GM18507 (cell line): ENCODE measurements at places on chromosomes 3 and 15.

DNA sequence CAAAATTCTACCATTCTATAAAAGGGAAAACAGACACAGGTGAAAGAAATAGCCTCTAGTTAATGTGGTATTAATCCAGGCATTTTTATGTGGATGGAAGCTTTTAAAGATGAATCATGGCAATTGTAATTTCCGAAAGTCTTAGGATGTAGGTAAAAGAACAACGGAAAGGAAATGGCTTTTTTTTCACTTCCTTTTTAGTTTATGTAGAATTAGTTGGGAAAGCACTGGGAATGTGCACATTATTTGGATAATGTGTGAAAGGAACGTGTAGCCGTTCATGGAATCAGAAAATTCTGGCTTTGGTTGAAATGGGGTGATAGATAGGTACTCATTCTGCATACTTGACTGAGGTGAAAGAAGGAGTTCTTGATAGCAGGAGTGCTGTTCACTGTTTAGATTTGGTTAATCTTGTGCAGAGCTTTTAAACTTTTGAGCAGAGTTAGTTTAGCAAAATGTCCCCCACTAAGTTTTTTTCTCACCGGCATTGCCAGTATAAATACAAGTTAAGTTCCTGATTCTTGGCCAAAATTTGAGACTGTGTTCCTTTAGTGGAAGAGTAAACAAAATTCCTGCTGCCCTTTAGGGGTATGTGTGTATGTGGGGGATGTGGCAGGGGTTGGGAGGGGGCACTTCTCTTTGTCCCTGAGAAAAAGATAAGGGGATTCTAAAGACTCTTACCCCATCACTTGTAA lies 20.2 kb upstream of the UTS2B start:
- no peak for DNase-seq

DNA sequence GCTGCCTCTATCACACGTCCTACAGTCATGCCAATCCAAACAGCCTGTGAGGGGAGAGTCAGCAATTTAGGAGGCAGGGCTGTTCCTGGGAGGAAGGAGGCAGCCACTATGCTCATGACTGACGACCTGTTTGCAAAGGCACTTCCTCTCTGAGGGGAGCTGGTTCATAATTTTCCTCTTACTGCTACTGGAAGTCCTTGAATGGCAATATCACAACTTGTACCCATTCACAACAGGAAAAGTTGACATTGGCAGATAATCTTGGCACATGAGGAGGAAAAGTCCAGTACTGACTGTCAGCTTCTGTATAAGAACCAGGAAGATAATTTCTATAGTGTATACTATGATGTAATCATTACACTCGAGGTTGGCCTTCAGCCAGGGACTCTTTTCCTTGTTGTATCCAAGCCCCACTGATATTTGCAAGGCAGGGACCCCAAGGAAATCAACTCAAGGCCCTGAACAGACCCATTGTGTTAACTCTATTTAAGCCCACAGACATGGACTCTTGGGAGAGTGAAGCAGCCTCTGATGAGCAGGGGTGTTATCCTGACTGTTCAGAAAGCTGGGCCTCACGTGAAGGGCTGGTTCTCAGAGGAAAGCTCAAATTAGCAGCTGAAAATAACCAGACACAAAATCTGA lies 267.3 kb upstream of the ADAMTS9 start:
- DNase-seq, result no peak

DNA sequence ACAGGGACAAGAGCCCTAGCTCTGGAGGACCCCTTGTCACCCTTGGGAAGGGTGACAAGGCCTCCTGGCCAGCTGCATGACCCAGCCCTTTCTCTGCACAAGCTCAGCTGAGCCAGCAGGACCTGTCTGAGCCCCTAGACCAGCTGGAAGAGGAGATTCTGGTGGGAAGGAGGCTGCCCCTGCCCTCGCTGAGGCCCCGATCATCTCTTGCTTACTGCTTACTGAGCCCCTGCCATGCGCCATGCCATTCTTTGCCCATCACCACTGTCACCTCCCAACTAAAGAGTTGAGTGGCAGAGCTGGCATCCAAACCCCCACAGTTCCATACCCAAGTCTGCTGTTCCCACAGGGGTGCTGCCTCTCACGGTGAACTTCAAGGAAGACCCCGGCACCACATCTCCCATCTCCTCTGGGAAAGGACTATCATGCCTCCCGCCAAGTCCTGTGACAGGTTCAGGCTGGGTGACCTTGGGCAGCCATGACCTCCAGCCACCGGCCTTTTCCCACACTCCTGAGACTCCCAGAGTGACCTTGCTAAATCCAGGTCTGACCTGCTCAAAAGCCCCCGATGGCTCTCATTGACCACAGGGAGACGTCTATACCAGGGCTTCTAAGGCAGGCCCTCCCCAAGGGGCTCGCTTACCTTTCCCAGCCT lies 34.0 kb downstream of the ACSBG1 start:
- DNase-seq, result no peak

DNA sequence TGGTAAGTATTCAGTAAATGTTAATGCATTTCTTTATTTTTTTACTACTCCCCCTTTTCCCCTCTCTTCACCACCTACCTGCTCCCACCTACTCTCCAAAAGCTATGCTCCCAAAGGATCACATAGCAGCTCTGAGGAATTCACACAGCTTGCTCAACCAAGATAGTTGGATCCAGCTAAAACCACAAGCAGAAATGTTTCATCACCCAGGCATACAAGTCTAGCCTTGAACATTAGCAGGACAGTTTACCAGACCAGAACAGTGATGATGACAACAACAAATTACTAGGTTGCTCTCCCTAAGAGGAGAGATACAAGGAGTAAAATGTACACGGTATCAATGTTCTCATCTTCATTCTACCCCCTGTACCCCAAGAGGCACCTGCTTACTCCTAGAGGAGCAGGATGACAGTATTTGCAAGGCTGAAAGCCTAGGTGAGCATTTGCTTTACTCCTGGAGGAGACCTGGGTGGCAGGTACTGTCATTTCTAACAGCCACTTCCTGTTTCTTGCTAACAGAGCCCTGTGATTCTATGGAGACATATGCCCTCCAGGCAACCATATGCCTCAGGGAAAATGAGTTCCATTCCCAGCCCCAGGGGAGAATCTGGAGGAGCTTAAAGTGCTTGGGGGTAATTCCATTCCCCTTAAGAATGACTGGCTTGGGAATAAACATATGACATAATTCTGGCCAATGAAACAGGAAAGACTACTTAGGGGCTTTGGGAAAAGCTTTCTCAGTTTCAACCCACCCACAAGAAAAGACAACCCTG lies 237.5 kb downstream of the NTRK3 start:
- no peak for DNase-seq

GRCh38 chr3:147195887-147196286 lies 210.5 kb downstream of the ZIC4 start:
- DNase-seq, result no peak
